ENCODE measurements at places on chromosomes 4 and X.
A peak's percentile ranks its signal among the peaks of the same experiment; 100 is the strongest.

DNA sequence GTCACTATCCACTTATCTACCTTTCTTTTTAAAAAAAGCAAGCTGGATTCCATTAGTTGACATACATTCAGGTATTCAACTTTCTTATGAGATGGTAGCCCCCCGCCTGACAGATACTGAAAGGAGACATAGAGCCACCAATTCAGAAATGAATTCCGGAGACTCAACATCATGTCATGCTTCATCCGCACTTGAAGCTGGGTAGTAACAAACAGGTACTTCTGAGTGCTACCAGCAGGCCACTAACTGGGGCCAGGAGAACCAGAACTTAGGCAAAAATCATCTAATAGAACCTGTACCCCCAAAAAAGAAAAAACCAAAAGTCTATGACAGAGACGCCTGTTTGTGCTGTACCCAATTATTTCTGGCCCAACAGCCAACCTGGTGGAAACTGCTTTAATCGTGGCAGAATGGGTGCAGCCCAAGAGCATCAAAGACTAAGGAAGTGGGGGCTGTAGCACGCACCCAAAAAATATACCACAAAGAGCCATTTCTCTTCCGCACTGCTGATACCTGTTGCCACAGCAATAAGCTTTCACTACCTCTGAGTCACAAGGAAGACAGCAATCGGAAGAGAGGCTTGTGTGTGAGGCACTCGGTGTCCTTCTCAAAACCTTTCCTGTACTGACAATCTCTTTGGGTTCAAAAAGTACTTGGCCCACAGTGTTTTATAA, 84.8 kb downstream of the AFAP1 start:
- peak; percentile 65 for DNase-seq

DNA sequence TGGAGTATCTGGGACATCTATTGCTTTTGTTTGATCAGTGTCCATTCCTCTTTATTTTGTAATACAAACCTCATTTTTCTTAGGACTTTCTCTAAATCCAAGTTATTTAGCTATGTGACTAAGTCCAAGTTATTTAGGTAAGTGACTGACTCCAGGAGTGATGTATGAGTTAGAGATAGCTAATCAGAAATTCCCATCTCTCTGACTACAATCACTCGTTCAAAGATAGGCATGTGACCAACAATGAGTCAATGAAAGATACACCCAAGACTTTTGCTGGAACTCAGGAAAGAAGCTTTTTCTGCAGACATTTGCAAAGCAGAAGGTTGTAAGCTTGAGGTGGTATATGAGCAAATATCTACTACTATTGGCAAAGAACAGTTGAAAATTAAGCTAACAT, 72.5 kb upstream of the KCNIP4 start:
- DNase-seq, result no peak

- DNase-seq, result no peak
Observed at GRCh38 chr4:155975511-155975910, 21.8 kb upstream of the CTSO start.

DNA sequence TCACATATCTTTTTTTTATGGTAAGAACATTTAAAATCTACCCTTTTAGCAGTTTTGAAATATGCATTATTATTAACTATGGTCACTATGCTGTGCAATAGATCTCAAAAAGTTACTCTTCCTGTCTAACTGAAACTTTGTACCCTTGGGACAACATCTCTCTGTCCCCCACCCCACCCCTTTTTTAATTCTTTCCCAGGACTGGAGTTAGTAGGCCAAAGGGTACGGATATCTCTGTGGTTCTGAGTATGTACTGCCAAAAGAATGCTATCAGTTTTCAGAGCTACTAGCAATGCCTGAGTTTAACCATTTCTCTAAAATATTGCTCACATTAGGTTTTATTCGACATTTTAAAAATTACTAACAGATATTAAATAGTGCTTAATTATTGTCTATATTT, 4.7 kb upstream of the FAM241A start:
- DNase-seq, result no peak

- DNase-seq, result no peak
Observed at GRCh38 chr4:140168474-140168873, 14.5 kb upstream of the MAML3 start.

- no peak for DNase-seq
Observed at GRCh38 chrX:153463031-153463430, 7.3 kb downstream of the HAUS7 start.

DNA sequence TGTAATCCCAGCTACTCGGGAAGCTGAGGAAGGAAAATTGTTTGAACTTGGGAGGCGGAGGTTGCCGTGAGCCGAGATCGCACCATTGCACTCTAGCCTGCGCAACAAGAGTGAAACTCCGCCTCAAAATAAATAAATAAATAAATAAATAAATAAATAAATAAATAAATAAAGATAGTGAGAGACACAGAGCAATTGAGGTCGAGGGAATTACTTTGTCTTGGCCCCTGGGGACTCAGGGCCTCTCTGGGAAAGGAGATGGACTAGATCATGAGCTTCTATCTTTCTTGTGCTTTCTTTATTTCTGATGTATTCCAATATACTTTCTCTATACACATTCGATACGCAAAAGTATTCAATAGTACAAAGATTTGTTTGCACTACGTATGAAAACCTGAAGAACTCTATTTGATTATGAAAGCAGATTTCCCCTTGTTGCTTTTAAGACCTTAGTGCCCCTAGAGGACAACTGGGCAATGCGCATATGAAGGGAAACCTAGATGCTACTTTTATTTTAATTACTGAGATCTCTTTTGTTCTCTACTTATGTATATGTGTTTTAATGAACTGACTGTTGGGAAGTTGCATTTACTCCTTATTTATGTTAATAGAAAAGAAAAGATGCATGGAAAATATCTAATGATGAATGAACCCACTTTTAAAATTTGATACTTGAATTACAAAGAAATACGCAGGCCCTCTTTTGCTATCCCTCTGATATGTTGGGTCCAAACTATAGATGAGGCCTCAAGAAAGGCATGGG, 12.8 kb upstream of the ELOVL6 start:
- DNase-seq, result no peak

DNA sequence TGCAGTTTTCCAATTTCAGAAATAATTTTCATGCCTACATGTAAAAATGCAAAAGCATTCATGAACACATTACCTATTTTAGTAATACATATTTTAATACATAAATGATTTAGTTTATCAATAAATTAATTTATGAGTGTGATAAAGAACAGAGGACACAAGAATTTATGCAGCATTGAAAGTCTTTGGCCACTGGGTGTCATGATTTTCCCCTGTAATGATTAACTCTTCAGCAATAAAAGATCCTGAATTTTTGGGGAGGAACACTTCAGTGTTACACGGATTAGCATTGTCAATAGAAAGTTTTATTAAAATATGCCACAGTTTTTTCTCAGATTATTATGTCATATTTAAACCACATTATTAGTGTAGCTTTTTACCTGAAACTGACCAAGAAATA, 8.6 kb upstream of the VCX2 start:
- DNase-seq, result no peak

DNA sequence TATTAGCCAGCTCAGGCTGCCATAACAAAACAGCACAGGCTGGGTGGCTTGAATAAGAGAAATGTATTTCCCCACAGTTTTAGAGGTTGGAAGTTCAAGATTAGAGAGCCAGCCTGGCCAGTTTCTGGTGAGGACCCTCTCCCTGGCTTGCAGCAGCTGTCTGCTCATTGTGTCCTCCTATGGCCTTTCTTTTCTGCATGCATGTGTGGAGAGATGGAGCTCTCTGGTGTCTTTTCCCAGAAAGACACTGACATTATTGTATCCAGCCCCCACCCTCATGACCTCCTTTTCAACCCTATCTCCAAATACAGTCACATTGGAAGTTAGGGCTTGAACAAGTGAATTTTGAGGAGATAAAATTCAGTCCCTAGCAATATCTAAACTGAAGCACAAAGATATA, 263.8 kb upstream of the PABPC4L start:
- DNase-seq, result no peak

- DNase-seq, result no peak
Observed at GRCh38 chr4:160825644-160826338, 1338.0 kb downstream of the FSTL5 start.

GRCh38 chr4:141375855-141376254, 155.2 kb downstream of the ZNF330 start:
- DNase-seq, result no peak

DNA sequence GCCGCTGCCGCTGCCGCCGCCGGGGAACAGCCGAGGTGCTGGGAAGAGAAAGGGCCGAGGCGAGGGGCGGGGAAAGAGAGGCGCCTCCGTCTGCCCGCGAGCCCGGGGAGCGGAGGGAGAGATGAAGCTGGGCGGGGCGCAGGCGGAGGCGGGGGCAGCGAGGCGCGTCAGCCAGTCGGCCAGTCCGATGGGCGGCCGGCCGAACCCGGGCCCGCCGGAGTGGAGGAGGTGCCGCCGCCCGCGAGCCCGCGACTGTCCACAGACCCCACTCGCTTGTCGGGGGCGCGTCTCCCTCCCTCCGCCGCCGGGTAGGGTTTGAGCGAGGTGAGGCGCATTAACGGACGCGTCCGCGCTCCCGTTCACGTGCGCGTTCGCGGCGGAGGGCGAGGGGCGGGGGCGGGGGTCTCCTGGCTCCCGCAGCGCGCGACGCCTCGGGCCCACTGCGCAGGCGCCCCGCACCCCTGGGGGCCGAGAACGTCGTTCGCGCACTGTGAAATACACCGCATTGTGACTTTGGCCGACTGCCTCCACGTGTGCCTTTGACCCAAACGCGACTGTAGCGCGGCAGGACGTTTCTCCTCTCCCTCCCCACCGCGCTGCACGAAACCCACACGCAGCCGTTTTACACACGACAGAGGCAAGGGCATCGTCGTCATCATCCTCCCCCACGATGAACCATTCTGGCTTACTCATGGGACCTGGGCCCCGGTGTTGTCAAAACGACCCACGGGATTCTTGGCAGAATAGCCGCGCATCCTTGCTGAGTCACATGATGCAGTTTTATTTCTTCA, at the start of gene NUDT11:
Gene NUDT11, minus strand, starts transcription at position 92 of the 791 bp plus-strand sequence. CDS start 148 bp downstream, outside the sequence.
- DNase-seq, result no peak

DNA sequence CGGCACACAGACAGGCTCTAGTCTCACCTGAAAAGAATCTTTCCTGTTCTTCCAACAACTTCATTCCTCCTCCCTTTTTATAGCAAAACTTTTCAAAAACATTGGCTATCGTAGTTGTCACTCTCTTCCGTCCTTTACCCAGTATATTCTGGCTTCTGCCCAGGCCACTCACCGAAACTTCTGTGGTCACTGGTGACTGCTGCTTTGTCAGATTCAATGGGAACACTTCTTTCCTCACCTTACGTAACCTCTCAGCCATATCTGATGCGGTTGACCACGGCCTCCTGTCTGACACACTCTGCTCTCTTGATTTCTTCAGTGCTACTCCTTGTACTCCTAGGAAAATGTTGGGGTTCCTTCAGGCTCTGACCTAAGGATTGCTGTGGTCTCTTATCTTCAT, 9.2 kb upstream of the RNF150 start:
- DNase-seq, result no peak

- no peak for DNase-seq
Observed at GRCh38 chr4:174352061-174352819, 68.5 kb downstream of the CEP44 start.

DNA sequence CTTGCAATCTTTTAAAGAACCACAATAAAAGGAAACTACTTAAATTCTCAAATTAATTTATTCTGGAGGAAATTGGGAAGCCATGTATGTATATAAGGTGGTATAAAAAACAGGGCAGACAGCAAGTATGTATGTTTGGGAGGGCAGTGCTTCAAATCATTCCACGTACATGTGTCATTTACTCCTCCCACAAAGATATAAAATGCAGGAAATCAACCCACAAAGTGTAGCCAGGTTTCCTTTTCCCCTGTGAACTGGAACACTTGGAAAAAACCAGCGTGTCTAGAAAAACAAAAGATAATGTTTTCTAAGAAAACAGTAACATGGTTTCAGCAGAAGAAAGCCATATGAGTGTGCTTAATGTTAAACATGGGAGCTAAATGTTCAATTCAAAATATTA, 156.7 kb upstream of the FAM47A start:
- no peak for DNase-seq

DNA sequence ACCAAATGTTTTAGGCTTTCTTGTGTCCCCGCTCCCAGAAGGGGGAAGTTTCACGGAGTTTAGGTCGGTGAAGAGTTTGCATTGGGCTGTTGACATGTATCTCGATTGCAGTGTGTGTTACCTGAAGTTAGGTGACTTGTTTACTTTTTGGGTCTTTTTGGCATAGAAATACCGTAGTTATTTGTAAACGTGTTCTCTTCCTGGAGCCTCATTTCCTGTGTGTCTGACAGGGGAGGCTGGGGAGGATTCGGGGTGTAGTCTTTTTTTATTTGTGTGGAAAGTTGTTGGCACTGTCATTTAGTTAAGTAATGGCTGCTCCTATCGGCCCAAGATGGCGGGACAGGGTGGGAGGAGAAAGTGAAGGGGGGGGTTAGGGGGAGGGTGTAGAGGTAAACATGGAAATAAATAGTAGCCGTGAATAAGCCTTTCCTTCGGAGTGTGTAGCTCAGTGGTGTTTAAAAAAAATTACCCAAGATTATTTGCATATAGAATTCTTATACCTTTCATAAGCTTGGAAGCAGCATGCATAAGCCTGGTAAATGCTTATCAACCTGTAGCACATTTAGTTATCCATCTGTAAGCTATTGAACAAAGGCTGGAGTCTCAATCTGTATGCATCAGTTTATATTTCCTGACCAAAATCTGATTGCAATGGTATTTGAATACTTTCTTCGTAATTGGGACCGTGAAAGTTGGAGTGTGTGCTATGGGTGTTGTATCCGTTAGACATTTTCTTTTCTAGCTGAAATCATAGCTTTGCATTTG, 1.6 kb downstream of the KDM6A start:
- DNase-seq, result no peak

DNA sequence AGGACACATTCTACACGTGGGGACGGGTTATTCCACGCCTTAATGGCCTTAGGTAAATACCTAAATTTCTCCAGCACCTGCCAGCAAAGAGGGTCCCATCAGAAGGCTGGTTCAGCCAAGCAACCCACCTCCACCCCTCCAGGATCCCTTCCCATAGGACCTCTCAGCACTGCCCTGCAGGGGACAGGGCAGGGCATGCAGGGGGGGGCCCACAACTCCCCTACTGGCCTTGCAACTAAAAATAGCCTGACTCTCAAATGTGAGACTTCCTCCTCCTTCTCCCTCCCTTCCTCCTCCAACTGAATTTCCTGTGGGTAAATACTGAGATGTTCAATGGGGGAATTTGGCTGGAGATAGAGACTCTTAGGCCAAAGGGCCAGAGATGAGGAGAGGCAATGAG, 6.3 kb downstream of the LAS1L start:
- no peak for DNase-seq

DNA sequence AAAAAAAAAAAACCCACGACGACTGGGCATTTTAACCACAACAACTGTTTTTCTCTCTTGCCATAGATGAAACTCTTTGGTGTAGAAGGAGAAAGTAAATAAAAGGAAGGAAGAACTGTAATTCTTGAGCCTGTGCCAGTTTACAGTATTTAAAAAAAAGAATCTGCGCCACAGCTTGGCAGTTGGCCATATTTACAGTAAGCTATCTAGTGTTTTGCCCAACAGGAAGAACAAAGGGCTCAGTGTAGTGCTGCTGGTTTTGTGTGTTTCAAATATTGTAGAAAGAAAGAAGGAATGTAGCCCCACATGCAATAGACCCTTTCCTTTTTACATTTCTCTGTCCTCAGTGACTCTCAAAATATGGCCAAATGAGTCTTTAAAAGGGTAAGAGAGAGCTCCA, 66.1 kb downstream of the NR3C2 start:
- peak; percentile 5 for DNase-seq
